Fibroblast of mammary gland (primary cell): ENCODE measurements at places on chromosomes 6 and 20.

DNA sequence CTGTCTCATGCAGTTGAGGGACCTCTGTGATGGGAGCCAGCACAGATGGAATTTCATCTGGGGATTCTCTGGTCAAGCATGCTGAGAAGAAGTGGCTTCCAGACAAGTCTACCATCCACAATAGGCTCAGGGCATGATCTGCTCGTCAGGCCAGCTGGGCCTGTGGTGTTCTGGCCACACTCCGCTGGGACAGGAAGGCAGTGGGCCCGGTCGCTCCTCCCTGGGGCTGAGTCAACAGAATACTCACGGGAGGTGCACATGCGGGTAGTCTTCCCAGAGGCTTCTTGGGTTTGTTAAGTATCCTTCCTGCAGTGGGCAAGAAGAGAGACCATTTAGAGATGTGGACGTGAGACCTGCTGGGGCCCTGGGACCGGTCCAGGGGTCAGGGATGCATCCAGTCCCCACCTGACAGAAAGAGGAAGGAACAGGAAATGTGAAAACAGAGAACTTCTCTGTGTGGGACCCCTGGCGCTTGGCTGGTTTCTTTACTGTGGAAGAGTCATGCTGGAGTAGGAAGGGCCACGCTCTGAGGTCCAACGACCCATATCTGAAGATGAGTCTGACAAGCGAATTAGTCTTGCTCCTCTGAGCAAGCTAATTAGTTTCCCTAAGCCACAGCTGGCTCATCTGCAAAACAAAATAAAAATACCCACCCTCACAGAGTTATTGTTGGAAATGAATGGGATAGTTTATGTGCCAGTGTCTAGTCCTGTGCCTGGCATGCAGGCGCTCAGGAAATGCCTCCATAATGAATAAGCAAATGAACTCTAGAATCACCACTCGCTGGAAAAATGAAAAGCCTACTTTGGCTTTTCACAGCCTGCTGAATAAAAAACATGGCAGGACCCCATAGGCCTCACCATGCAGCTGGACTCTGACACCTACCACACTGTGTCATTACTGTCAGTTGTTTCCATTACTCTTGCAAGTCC, 67.3 kb downstream of the TRAM2 start:
- DNase-seq: peak; percentile 68

DNA sequence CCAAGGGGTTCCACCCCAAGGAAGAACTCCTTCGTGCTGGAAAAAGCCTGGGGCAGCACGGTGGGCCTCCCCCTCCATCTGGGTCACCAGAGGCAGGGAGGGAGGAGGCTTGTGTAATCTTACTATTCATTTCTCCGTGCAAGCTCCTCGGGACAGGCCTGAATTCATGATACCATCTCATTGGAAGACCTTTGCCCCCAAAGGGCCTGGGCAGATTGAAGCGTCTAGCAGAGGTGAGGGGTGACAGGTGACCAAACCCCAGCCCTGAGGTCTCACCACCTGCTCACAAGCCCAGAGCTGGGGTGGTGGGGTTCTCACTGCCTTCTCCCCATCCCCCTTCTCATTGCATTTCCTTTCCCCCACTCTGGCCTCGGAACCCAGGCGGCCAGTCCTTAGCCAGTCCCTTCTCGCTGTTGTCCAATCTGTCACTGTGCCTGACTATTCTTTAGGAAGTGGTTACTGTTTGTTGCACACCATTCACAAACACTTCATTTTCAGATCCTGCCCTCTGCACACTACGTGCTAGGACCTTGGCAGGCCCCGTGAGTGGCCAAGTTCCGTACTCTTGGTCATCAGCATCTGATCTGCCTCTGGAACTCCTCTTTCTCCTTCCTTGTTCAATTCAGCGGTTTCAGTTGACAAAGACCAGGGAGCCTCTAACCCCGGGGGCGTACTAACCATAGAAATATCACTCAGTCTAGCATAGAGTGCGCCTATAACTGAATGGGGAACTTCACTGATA, 137.1 kb downstream of the LY86 start:
- DNase-seq: no peak

DNA sequence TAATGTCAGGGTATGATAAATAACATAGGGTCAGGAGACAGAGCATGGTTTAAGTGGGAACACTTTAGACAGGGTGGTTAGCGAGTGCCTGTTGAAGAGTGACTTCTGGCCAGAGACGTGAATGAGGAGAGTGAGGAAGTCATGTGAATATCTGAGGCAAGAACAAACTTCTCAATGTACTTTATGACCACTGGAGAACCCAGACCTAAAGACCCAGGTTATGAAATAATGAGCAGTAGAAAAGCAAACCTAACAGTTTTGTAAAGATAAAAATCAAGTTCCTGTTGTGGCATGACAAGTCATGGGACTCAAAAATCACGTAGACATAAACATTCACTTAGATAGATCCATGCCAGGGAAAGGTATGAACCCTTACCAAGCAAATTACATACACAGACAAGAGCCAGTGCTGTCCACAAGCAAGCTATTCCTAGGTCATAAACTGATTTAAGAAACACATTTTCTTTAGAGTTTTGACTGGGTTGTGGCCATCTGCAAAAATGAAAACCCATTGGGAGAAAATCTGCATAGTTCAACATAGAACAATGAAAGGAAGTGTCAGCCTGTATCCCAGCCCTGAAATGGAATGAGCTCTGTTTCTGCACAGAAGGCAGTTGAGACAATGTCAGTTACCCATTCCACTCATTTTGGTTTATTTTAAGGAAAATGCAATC, 2.2 kb upstream of the MYCT1 start:
- no peak for DNase-seq

DNA sequence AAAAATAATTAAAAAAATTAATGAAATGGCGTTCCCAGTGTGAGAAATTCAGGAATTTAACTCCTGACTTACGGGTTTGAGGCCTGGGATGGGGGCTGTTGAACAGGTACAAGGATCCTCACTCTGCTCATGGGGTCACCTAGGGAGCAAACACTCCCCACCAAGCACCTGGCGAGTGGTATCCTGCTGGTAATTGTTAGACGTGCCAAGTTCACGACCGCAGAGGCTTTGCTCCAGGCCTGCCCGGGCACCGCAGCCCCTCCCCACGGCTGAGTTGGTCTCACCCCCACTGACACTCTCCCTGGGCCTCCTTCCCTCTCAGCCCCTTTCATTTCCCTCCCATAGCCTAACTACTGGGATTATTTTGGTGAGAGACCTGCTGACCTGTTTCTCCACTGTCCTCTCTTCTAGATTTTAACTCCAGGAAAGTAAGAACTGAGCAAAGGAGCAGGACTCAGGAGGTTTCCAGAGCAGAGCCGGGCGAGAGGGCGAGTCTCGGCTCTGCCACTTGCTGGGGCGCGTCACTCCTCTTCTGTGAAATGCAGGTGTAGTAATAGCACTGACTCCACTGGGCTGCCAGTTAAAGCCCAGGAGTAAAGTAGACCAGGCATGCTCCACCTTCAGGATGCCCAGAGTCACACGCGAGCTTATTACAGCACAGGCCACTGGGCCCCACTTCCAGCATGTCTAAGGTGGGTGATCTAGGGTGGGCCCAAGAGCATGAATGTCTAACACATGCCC, 22.8 kb downstream of the BMP7 start:
- no peak for DNase-seq

- no peak for DNase-seq
Observed at GRCh38 chr20:63567386-63568169, 6.5 kb downstream of the HELZ2 start.

GRCh38 chr20:60791823-60792222, 460.2 kb upstream of the CDH4 start:
- DNase-seq: no peak

- peak; percentile 20 for DNase-seq
Observed at GRCh38 chr20:33291830-33292355, 8.9 kb downstream of the BPIFB1 start.

DNA sequence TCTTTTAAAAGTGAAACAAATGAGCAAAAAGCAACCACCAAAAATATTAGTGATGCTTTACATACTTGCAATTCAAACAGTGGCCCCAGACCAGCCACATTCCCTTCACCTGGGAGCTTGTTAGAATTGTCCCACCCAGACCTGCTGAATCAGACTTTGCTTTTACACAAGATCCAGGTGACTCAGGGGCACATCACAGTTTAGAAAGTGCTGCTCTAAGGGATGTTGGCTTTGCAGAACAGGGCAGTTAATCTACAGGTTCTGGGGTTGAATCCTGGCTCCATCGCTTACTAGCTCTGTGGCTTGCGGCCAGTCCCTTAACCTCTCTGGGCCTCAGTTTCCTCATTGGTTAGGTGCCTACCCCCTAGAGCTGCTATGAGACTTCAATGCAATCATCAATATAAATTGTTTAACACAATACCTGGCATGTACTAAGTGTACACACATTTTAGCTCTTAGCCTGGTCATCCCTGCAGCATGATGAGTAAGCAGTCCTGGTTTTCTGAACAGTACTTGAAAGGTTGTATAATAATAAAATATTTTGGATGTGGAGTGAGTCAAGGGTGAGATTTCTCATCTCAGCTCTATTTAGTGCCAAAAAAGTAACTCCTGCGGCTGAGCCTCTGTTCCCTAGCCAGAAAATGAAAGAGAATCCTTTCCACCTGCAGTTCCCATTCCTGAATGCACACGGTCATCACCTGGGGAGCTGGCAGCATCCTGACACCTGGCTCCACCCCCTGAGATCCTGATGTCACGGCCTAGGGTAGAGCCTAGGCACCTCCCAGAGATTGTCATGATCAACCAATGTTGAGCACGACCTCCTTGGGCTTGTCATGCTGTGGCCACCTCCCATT, 162.7 kb downstream of the ANKRD60 start:
- peak; percentile 18 for DNase-seq

- DNase-seq: peak; percentile 64
Observed at GRCh38 chr6:113893866-113894265, 36.7 kb downstream of the MARCKS start.

DNA sequence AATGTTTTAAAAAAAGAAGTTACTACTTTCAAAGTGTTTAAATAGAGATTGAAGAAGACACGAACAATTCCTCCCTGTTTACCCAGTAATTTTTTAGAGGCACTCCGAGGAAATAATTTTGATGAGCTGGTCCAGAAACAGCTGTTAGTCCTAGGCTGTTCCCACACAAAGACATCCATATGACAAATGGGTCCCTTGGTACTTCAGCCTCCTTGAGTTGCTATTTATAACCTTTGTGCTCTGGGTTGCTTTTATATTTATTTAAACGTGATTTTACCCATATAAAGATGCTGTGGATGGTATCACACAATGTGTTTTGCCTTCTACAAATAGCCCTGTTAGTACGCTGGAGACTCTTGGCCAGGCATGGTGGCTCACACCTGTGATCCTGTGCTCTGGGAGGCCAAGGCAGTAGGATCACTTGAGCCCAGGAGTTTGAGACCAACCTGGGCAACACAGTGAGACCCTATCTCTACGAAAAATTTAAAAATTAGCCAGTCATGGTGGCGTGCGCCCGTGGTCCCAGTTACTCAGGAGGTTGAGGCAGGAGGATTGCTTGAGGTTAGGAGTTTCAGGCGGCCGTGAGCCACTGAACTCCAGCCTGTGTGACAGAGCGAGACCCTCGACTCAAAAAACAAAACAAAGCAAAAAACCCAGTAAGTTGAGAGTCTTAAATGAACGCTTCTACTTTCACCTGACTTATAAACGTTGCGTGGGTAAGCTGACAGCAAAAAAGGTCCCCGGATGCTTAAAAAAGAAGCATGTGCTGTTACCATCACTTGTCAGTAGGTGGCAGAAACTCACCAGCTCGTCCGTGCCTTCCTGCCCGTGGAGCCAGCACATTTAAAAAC, 56.9 kb upstream of the ARMH2 start:
- DNase-seq: peak; percentile 80

DNA sequence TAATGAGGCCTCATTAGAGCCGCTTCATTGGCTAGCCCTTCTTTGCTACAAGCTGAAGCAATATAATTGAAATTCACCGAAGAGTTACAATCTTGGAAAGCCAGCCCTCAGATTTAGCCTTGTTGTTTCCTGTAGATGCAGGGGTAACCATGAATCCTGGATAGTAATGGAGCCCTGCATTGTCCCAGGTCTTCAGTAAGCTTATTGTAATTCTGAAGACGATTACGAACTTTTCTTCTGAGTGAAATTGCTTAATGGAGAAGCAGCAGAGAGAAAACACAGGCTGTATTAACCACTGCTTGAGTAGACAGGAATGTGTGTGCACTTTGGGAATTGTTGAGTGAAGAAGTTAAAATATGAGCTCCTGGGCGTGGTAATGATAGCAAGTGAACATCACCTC, 26.3 kb upstream of the NAA20 start:
- DNase-seq: no peak

DNA sequence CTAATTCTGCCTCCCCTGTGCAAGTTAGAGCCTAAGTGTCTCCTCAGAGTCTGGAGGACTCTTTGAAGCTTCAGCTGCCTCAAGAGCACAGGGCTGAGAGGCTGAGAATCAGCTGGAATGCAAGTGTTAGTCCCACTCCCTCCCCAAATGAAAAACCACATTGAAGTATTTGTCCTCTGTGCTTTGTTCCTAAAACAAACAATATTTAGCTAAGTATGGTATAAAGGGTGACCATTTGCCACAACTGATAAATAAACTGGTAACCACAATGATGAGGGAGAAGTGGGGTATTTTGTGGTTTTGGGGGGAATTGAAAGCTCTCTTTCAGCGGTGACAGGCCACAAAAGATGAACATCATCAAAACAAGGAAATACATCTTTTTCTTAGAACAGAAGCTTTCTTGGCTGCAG, 91.7 kb upstream of the HDDC2 start:
- DNase-seq: no peak

- DNase-seq: no peak
Observed at GRCh38 chr6:101232961-101233360, 160.5 kb upstream of the GRIK2 start.

GRCh38 chr20:1577906-1578305, 20.4 kb upstream of the SIRPD start:
- DNase-seq: no peak

- peak; percentile 18 for DNase-seq
Observed at GRCh38 chr6:154806804-154807203, 73.6 kb downstream of the SCAF8 start.

DNA sequence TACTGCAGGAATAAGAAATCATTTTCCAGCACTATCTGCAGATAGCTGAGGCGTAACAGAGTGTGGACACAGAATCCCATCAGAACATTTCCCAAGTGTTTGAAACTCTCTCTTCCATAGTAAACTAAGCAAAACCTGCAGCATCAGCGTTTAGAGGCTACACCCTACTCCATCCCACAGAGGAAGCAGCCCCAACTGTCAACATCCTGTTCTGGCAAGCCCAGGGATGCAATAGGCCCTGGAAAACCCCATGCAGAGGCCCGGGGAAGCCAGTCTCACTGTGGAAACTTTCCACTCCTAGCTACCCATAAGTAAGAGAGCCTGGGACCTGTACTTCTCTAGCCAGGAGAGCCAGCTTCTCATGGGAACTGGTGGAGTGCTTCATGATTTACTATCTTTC, 129.4 kb downstream of the LY86 start:
- no peak for DNase-seq

GRCh38 chr6:111865049-111865585, 8.1 kb downstream of the FYN start:
- DNase-seq: no peak

DNA sequence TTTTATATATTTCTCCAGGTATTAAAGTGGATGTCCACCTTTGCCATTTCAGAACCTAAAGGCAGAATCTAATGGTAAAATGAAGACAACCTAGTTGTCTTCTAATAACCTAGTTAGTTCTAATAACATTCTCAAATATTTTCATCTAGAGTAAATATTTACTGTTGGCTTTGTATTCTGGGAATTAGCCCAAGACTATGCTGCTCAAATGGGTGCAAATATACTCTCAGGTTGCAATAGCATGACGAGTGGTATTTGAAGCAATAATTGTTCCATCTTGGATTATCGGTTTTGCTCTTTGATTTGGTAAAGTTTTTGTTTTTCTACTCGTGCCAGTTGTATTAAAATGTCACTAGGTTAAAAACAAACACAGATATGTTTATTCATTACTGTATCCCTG, 21.0 kb upstream of the RSPH4A start:
- no peak for DNase-seq
